Aorta (tissue), 5 donors: ENCODE measurements at places on chromosomes 2 and 18. TPM values are rescaled to one million over a fixed set of nuclear protein-coding genes. Genes with fewer than 3 reads are reported as not detected.

UPP2 gene
- total RNA-seq, result not detected

- no peaks in the 10 kb centered on the region for H3K4me1 ChIP-seq
- no peaks in the 10 kb centered on the region for H3K27me3 ChIP-seq
- no peak overlapping the region for H3K27ac ChIP-seq
- no peaks in the 10 kb centered on the region for H3K36me3 ChIP-seq
- no peak overlapping the region for H3K4me3 ChIP-seq
- DNase-seq, result no peak
These were observed 75.6 kb upstream of the CHMP1B start for GRCh38 chr18:11775436-11776174.

GRCh38 chr2:29718076-29718686 is 203.2 kb downstream of the ALK start:
- no peaks in the 10 kb centered on the region for H3K4me1 ChIP-seq
- no peaks in the 10 kb centered on the region for H3K27me3 ChIP-seq
- no peak for DNase-seq

- H3K4me1 ChIP-seq, result no peaks in the 10 kb centered on the region
- no peak overlapping the region for H3K27ac ChIP-seq
- H3K36me3 ChIP-seq, result no peaks in the 10 kb centered on the region
- H3K4me3 ChIP-seq, result no peak overlapping the region
- H3K27me3 ChIP-seq, result no peaks in the 10 kb centered on the region
These were observed 44.6 kb downstream of the SERPINB7 start for GRCh38 chr18:63819786-63820185.

DNA sequence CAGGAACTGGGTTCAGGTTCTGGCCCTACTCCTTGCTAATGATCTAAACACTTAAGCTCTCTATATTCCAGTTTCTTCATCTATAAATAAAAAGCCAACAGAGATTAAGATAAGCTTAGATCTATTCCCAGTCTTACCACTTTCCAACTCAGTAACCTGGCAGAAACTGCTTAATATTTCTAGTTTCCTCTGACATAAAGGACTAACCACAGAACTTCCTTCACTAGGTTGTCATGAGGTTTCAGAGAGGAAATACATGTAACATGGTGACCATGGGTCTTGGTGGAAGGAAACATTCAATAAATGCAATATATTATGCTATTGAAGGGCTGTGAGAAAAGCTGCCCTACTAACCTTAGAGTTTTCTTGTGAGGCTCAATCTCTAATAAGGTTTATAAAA is 114.4 kb upstream of the PDE1A start:
- H3K4me3 ChIP-seq, result no peak overlapping the region
- no peaks in the 10 kb centered on the region for H3K4me1 ChIP-seq
- DNase-seq, result no peak
- H3K27me3 ChIP-seq, result peaks cover 2% of the 10 kb centered on the region
- no peaks in the 10 kb centered on the region for H3K36me3 ChIP-seq
